NCI-H2081 (cell line): ENCODE measurements at places on chromosomes 2 and 18.
A peak's percentile ranks its signal among the peaks of the same experiment; 100 is the strongest.

- DNase-seq = no peak
Observed at GRCh38 chr2:228181098-228182019, at the start of gene SPHKAP. SPHKAP (minus strand) TSS chr2:228181687; CDS start chr2:228181598, 89 bp downstream.

GRCh38 chr2:52884761-52885352, 882.7 kb upstream of the CHAC2 start:
- no peak for DNase-seq

DNA sequence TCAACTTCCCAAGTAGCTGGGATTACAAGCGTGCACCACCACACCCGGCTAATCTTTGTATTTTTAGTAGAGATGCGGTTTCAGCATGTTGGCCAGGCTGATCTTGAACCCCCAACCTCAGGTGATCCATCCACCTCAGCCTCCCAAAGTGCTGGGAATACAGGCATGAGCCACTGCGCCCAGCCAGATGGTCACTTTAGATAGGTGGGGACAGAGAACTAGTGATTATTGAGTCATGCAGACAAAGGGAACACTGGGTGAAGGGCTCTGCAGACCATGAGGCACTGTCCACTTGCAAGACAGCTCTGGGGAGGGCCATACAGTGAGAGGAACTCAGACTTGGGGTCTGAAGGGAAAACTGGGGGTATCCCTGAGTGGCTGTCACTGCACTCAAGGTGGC, 58.4 kb upstream of the POMC start:
- no peak for DNase-seq

GRCh38 chr2:7755879-7756278, 838.7 kb downstream of the RNF144A start:
- DNase-seq = peak; percentile 73

GRCh38 chr2:74052732-74053710, 68.3 kb downstream of the TET3 start:
- no peak for DNase-seq

DNA sequence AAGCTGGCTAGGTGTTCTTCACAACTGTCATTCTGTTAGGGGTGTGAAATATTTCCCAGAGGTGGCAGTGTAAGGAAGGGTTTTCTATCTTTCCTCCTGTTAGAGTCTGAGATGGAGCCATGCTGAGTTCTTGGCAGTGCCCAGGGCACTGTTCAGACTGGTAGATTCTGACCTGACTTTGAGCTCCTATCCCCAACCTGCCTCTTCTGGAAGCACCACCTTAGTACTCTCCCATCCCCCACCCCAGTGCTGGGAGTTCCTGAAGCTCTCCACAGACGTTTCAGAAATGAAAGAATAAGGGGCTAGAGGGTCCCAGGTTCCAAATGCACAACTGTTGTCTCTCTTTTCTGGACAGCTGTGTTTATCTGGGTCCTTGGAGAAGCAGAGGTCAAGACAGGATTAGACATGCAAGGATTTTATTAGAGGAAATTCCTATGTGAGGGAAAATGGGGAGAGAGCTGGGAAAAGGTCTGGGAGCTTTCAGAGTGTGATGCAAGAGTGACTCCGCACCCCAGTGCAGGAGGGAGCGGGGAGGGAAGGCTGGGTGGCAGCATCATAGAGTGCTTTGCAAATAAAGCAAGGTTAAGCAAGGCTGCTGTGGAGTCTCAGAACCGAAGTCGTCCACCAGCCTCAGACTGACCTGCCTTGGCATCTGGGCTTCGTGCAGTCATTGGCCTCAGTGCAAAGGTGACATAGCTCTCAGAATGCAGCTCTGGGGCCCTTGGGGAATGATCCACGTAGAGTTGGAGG, 75.5 kb downstream of the SLC4A3 start:
- no peak for DNase-seq

GRCh38 chr2:179768765-179769164, 92.6 kb downstream of the ZNF385B start:
- peak; percentile 36 for DNase-seq

DNA sequence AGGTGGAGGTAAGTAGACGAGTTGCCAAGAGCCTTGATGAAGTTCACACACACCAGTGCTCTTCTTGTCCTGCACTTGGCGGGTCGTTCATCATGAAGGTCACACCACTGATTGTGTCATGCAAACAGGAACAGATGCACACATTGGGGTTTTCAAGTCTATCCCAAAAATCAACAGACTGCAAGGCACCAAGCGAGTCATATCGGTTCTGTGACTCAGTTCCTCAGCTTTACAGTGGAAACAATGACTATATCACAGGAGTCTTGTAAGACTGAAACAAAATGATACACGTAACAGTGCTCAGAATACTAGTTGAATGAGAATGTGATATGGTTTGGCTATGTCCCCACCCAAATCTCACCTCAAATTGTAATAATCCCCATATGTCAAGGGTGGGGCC, 526.9 kb upstream of the ID2 start:
- DNase-seq = no peak

GRCh38 chr2:150859877-150860276, 372.4 kb upstream of the RND3 start:
- no peak for DNase-seq

DNA sequence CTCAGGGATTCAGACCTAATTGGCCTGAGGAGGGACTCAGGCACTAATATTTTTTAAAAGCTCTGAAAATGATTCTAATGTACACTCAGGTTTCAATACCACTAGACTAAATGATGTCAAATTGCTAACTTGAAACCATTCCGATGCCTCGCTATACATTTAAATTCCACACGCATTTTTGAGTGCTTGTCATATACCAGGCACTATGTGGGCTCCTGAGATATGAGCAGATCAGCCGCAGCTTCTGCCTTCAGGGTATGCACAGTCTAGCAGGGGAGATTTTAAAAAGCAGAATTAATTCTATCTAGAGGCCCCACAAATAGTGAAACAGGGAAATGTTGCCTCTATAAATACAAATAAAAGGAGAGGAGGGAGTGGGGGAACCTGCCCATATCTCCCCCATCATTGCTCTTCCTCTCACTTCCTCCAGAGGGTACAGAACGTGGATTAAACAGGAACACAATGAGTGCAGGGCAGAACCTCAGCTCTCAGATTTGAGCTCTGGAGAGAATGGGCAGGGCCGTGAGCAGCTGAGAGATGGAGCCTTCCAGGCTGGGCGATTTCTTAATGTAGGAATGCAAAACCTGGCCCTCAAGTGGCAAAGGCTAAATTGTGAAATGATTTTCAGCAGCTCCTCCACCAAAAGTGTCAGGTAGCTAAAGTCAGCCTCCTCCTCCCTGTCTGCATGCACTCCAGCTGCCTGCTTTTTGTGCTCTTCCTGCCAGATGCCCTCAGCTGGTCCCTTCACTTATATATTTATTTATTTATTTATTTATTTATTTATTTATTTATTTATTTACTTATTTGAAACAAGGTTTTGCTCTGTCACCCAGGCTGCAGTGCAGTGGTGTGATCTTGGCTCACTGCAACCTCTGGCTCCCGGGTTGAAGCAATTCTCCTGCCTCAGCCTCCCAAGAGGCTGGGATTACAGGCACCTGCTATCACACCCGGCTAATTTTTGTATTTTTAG, 24.6 kb upstream of the LBH start:
- DNase-seq = no peak

DNA sequence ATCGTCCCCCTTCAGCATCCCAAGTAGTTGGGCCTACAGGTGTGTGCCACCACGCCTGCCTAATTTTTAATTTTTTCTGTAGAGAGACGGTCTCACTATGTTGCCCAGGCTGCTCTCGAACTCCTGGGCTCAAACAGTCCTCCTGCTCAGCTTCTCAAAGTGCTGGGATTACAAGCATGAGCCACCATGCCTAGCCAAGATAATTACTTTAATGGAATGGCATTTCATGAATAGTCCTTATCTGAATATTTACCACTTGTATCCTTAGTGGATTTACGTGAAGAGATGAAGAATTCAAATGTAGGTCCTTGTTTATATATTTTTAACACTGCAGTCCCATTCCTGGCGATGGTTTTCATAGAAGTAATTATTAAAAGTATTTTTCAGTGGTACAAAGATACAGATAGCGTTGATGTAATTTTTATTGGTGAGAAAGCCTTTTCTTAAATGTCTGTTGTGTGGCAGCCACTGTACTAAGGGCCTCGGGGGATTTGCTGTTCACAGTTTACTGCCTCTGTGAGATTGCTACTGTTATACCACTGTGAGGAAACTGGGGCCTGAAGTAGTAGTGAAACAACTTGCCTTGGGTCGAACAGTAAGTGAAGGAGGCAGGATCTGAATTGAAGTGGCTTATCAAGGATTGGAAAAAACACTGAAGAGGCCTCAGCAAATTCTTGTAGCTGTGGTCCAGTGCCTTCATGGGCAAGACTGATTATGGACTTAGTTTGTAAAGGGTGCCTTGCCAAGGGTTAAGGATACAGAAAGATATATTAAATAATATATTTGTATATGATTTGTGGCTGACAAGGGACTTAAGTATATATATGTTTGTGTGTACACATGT, 151.2 kb downstream of the PRPF40A start:
- no peak for DNase-seq

DNA sequence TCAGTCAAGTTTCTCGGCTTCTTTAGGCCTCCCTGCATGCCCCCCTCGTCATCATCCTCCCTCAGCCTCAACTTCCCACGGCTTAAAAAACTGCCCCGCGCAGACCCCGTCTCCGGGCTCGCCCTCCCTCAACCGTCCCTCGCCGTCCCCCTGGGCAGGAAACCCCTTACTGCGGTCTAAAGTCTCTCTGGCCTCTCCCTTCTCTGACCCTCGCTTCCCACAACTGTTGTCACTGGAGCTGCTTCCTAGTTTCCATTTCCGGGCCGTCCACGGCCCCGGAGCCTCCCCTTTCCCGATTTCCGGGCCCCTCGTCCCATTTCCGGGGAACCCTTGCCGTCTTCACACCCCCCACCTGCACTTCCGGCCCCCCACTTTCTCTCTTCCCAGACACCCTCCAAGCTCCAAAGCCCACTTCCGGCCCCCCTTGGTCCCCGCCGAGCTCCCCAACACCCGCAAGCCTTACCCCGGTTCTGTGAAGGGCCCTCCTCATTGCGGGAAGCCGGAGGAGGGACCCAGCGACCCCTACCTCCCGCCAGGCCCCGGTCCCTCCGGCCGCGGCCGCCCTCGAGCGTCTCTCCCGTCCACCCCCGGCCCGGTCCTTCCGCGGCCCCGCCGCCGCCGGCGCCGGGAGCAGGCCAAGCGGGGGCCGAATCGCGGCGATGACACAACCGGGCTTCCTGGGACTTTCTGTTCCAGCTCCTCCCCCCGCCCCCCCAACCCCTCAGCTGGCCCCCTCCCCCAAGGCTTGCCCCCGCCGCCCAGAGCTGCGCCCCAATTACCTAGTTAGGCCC, 513 bp downstream of the TRIP12 start:
- DNase-seq = peak; percentile 60

DNA sequence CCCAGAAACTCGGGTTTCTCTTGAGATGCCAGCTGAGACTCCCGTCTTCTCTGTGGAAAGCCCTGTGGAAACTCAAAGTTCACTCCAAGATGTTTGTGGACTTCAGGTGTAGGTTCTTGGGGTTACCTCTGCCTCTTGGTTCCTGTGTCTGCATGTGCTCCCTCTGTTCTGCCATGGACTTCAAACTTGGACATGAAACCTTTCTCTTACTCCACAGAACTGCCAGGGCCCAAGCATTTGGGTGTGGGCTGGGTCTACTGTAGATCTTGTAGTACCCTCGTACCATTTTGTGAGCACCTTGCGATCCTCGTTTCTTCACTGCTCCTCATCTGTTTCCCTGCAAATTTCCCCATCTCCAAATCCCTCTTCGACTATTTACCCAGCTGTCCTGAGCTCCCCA, 175.5 kb downstream of the HAUS1 start:
- no peak for DNase-seq

DNA sequence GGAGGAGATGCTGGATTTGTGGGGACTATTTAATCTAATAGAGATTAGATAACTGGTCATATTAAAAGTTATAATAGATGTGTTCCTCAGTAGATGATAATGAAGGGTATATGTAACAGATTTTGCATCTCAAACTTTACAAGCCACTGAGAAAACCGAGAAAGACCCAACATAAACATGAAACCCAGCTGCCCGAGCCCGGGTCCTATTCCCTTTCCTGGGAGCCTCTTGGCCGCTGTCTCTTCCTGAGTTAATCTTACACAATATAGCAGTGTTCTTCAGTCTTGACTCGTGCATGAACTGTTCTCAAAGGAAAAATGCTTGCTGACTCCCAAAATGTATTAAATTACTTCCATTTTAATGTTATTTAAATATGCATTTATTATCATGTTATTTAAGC, 94.5 kb downstream of the COPS8 start:
- no peak for DNase-seq

DNA sequence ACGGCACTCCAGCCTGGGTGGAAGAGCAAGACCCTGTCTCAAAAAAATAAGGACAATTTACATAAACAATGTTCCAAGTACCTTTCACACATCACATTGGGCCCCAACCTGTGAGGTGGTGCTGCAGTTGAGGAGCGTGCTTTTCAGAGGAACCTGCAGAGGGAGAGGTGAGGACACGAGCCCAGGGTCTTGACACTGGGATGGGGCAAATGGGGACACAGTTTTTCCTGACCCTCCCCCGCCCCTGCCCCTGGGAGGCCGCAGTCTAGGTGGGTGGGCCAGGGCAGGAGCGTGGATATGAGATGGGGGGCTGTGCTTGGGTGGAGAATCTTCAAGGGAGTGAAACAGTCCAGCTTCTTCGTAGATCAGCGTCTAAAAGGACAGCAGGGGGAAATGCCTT, 112.9 kb downstream of the SEPTIN10 start:
- no peak for DNase-seq

GRCh38 chr2:240464514-240465241, 29.2 kb downstream of the GPC1 start:
- no peak for DNase-seq

DNA sequence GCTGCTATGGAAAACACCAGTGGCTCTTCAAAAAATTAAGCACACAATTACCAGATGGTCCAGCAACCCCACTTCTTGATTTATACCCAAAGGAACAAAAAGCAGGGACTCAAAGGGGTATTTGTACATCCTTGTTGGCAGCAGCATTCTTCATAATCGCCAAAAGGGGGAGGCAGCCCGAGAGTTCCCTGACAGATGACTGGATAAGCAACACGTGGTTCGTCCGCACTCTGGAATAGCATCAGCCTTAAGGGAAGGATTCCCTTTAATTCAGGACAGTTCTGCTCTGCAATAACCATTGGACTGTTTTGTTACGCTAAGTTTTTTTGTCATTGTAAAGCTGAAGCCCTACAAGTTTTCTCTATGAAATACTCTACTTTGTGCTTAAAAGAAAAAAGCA, 76.7 kb upstream of the TWIST2 start:
- DNase-seq = no peak

- DNase-seq = no peak
Observed at GRCh38 chr2:28172114-28172898, 220.4 kb upstream of the FOSL2 start.
